ENCODE measurements at places on chromosomes 2 and 18.

- DNase-seq = no peak
Measured at GRCh38 chr18:4808891-4809290, 353.8 kb upstream of the DLGAP1 start.

DNA sequence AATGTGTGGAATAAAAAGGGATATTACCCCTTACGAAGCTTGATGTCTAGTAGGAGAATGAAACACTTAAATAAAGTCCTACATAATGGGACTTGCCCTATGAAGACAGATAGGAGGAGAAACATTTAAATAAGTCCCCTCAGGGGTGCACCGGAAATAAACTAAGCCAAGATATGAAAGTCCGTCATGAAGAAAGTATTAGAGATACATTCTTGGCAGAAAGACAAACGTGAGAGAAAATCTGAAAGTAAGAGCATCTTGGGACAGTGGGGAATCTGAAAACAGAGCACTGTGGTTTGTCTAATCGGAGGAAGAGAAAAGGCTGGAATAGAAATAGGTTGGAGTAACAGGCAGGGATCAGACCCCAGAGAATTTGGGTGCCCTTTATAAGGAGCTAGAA, 516.9 kb upstream of the DSEL start:
- no peak for DNase-seq

GRCh38 chr2:65360441-65360840, 72.0 kb downstream of the SPRED2 start:
- DNase-seq = no peak

DNA sequence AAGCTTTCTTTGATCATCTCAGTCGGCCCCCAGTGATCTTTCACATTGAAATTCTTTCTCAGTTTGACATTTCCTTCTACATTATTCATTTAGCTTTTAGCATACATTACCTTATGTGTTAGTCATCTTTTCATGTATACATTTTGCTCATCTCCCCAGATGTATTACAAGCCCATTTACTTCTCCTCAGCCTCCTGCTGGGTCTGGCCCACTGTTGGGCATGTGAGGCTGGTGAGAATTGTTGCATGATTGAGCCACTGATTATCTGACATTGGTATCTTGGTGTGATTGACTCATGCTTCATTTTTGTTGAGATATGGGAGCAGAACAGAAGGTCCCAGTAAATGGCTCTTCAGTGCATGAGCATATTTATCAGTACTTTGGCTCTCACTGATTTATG, 300.1 kb upstream of the DDX18 start:
- peak; percentile 74 for DNase-seq

GRCh38 chr2:239181903-239182581, 218.8 kb downstream of the HDAC4 start:
- DNase-seq = no peak

GRCh38 chr2:7880566-7880965, 801.3 kb upstream of the ID2 start:
- DNase-seq = no peak

- no peak for DNase-seq
Measured at GRCh38 chr2:22683914-22684313, 701.1 kb upstream of the KLHL29 start.

DNA sequence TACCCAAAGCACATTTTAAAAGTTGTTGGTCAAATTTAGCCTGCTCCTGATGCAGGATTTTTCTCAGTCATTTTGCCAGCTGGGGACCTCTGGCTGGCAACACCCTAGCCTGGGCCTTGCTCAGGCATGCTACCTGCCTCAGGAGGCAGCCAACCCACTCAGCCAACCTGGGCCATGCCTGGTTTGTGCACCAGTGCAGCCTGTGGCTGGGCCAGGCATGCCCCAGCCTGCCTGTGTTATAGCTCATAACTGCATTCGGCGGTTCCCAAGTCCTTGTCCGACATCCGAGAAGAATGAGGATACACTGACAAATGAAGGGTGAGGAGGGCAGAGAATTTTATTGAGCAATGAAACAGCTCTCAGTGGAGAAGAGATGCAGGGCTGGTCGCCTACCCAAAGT, 608.0 kb downstream of the SUCLG1 start:
- no peak for DNase-seq

DNA sequence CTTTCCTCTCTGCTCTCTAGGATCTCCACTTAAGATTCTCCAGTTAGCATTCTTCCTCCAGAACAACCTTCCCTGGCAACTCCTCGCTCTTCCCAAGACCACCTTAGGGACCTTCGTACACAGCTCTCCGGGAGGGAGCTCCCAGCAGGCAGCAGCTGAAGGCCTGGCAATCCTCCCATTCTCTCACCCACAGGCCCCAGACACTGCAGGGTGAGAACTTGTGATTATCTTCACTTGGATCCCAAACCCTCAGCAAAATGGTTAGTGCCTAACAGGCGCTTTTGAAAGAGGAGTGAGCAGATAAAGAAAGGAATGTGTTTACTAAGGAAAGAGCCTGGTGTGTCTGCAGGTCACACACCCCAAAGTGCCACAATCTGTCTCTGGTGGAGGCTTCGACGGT, 83.8 kb upstream of the SNTG2 start:
- no peak for DNase-seq

- DNase-seq = no peak
Measured at GRCh38 chr18:6509832-6510231, 95.1 kb upstream of the L3MBTL4 start.

- DNase-seq = no peak
Measured at GRCh38 chr2:186853951-186854350, 5.0 kb upstream of the ZSWIM2 start.

- no peak for DNase-seq
Measured at GRCh38 chr2:37705191-37705590, 33.7 kb upstream of the CDC42EP3 start.

GRCh38 chr2:61151436-61151835, 10.6 kb upstream of the C2orf74 start:
- peak; percentile 8 for DNase-seq

DNA sequence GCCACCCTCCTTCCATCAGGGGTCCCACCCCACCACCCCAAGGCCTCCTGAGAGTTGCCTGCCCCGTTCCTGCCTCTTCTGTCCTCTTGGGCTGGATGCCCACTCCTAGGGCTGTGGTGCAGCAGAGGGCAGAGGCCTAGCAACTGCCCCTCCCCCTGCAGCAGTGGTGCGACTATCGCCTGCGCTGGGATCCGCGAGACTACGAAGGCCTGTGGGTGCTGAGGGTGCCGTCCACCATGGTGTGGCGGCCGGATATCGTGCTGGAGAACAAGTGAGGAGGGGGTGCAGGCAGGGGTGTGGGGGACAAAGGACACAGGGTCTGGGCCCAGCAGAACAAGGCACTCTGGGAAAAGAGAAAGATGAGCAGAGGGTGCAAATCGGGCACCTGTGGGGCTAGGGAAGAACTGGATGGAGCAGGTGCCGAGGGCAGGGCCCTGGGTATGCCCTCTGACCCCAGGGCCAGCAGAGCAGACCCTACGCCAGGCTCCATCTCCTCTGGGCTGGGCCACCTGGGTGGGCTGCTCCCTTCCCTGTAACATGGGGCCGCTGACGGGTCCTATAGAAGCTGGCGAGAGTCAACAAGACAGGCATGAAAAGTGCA, 1.0 kb downstream of the CHRNG start:
- DNase-seq = no peak

GRCh38 chr2:239881561-239882320, 143.4 kb downstream of the NDUFA10 start:
- DNase-seq = no peak

DNA sequence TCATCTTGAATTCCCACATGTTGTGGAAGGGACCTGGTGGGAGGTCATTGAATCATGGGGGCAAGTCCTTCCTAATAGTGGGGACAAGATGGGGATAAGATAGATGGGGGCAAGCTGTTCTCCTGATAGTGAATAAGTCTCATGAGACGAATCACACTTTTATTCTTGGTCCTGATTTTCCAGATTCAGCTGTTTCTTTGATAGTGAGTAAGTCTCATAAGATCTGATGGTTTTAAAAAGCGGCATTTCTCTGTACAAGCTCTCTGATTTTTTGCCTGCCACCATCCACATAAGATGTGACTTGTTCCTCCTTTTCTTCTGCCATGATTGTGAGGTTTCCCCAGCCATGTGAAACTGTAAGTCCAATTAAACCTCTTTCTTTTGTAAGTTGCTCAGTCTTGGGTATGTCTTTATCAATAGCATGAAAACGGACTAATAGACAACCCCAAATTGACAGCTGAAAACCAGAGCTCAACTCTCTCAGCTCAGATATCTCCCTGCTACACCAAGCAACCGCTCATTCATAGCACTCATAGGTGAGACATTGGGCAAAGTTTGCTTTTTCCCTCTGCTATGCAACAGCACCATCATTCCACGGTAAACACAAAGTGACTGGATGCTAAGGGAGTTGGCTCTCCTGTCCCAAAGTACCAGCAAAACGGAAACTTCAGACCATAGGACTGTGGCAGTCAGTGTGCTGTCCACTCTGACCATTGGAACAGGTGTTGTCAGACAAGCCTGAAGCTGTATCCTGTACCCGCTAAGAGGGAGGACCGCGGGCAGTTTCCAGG, 44.9 kb upstream of the TBC1D8 start:
- DNase-seq = no peak

DNA sequence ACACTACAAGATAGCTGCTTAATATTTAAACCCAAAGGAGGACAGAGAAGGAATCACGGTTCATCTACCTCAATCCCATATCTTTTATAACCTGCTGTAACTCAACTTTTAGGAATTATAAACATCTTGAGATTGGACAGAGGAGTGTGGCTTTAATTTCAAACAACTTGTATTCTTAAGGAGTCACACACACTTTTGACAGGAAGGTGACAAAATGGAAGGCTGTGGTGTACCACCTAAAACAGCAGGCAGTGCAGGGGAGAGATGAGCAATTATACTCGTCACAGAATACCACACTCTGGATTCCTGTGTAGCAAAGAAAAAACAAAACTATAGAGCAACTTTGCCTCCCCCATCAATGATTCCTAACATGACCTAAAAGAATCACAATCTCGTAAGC, 194.8 kb downstream of the ZEB2 start:
- DNase-seq = no peak

- peak; percentile 76 for DNase-seq
Measured at GRCh38 chr2:11344956-11345677, 681 bp upstream of the ROCK2 start.

GRCh38 chr2:152036611-152037469, 62.0 kb downstream of the CACNB4 start:
- DNase-seq = peak; percentile 32

- no peak for DNase-seq
Measured at GRCh38 chr2:53286345-53286744, 481.3 kb upstream of the CHAC2 start.

GRCh38 chr2:175806125-175806490, 196.0 kb downstream of the LNPK start:
- no peak for DNase-seq

Measured in MG63 (cell line).